Suppressor macrophage treated with lipopolysaccharide for 4 hours (primary cell): ENCODE measurements at places on chromosomes 2 and 18.

GRCh38 chr18:3263132-3263700 is 1.3 kb downstream of the MYL12B start:
- DNase-seq: no peak

DNA sequence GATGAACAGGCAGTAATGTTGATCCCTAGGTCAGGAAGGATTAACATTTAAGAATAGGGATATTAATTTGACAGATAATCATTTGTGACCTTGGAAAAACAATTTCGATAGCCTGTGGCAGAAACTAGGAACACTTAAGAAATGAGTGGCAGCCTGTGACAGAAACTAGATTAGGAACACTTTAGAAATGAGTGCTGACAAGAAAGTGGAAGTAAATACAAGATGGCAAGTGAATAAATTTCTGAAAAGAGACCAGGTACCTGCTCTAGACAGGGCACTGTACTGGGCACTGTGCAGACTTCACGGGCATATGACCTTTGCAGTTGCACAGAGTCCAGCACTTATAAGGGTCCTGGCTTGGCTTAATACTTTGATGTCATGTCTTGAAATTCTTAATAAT is 5.5 kb upstream of the HNRNPA3 start:
- DNase-seq: no peak

- no peak for DNase-seq
These were observed 502.2 kb upstream of the SETBP1 start for GRCh38 chr18:44178476-44178875.

- no peak for DNase-seq
These were observed 6.9 kb downstream of the ABCG5 start for GRCh38 chr2:43831543-43832294.

DNA sequence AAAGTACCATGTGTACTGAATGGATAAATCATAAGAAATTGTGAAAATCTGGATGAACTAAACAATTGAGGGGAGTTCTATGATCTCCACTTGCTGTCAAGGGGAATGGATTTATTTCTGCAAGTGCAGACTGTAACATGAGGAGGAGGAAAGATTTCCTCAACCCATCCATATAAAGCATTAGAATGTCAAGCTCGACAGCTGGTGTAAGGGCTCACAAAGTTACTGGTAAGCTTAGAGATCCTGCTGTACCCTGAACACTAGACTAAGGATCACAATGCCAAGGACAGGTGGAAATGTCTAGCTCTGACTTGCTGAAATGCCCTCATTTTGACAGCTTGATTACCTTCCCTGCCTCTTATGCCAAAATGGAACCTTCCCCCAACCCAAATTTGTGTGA is 125.3 kb downstream of the TCF4 start:
- no peak for DNase-seq

DNA sequence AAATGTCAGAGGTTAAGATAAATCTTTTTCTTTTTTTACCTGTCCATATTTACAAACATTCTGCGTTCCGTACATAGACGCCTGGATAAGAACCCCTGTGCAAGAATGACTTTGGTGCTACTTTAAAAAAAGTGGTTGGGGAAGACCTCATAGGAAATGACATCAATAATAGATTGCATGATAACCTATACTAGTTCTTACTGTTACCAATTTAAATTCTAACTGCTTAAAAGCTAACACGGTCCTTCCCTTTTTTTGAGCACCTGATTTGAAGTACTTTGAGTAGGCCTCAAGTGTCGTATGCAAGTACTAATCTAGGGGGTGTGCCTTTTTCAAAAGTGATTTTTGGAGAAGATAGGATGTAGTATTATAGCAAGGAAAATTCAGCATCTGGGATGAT is 2.1 kb downstream of the SLC39A10 start:
- peak; percentile 17 for DNase-seq

- DNase-seq: no peak
These were observed 105.2 kb downstream of the CCDC85A start for GRCh38 chr2:56288838-56289580.

- no peak for DNase-seq
These were observed 14.1 kb upstream of the INO80C start for GRCh38 chr18:35511833-35512232.

GRCh38 chr2:206832873-206833272 is 67.5 kb downstream of the FASTKD2 start:
- DNase-seq: peak; percentile 3

DNA sequence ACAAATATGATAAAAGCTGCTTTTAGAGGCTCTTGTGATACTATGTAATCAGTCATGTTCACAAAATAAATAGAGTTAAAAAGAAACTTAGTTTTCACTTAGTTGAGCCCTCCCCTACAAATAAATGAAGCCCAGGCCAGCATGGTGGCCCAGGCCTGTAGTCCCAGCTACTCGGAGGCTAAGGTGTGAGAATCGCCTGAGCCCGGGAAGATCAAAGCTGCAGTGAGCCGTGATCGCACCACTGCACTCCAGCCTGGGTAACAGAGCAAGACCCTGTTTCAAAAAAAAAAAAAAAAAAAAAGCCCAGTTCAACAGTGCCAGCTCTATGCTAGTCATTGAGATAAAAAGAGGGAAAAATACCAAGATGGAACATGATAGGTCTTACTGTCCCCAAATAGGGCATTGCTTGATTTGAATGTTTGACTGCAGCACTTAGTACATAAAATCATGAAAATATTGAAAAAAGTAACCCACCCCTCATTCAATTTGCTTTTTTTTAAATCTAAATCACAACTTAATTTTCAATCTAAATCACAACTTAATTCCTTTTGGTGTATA is 1.5 kb downstream of the ASNSD1 start:
- no peak for DNase-seq

GRCh38 chr2:180040146-180040925 is 33.2 kb upstream of the CWC22 start:
- DNase-seq: no peak

DNA sequence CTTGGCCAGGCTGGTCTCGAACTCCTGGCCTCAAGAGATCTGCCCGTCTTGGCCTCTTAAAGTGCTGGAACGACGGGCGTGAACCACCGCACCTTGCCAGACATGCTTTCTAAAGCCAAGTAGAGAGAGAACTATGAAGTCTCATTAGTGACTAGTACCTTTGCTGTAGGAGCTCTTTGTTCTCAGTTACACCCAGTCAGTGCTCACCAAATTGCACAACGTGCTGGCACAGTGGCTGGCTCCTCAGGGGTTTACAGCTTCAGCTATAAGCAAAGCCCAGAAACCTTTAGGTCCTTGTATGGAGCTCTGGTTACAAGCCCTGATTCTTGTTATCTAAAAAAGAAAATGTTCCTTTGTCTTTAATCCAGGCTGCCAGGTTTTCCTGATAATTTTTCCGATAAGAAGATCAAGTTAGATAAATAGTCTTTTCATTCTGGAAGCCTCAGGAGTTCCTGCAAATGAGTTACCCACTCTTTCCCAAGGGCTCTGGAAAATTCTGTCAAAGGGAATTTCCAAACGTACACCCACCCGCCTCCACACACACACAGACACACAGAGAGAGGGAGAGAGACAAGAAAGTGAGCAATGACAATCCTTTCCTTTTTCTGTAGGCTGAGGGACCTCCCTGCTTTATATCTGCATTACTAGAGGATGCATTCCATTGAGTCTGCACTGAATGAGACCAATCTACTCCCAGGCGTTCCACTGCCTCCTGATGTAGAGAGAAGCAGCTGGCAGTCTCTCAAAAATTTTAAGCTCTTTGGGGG is 100.2 kb upstream of the CSRNP3 start:
- DNase-seq: no peak

- no peak for DNase-seq
These were observed 358.8 kb downstream of the CMPK2 start for GRCh38 chr2:6506859-6507258.

DNA sequence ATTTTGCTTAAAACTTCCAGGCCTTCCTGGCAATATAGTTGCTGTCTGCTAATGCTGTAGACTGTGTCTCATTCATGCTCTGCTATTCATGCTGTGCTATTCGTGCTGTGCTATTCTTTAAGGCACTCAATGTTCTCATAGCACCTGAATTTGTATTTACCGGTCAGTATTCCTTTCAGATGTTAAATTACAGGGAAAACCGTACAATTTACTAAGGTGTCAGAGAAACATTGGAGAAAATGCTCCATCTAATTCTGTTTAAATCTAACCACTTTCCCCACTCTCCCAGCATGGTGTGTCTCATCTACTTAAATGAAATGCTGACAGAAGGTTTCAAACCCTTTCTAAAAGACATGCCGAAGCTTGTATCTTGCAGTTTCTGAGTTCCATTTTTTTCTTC is 25.0 kb downstream of the FAM171B start:
- DNase-seq: no peak

- DNase-seq: peak; percentile 77
These were observed 55.9 kb upstream of the EPAS1 start for GRCh38 chr2:46241344-46241743.

- no peak for DNase-seq
These were observed 1.7 kb downstream of the TMEM18 start for GRCh38 chr2:675460-675859.

DNA sequence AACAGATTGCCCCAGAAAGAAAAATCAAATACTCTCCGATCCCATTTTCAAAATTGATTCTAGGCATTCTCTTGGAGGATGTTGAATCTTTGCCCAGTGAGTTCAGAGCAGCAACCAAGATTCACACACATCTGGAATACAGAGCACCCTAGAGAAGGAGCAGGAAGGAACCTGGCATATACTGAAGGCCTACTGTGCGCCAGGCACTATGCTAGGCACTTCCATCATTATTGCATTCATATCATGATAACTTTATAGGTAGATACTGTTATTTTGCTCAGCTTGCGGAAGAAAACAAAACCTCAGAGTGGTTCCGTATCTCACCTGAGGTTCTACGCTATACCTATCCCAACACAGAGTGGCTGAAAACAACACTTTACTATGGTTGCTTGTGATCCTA is 160.3 kb upstream of the SERTAD2 start:
- no peak for DNase-seq

DNA sequence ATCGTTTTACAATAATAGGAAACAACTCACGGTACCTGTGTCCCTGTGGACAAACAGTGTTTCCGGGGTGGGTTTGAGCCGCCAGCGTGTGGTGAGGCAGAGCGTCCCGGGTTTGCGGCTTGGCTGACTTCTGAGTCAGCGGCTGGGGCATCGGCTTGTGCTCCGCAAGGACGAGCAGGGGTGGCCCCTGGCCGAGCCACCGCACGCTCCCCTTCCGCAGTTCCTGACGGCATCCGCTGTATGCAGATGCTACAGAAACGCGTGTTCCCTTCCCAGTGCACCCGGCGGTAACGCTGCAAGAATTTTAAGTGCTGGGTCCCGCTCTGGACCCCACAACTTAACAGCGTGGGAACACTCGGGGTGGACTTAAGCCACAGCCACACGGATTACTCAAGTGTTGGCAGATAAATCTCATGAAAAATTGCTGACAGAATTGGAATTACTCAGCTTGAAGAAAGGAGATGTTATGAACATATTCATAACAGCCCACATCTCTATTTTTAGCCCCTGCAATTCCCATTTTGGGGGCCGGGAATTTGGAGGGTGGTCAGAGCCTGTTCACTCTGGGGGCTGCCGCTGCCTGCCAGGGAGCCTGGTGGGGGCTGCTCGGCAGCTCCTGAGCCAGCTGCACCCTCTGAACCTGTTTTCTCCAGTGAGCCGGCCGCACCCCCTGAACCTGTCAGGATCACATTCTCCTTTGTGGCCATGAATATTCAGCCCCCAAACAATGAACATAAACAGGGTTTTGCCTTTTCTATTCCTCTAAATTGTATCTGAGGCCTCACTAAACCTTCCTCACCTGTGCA is 12.6 kb upstream of the KCNG2 start:
- no peak for DNase-seq

DNA sequence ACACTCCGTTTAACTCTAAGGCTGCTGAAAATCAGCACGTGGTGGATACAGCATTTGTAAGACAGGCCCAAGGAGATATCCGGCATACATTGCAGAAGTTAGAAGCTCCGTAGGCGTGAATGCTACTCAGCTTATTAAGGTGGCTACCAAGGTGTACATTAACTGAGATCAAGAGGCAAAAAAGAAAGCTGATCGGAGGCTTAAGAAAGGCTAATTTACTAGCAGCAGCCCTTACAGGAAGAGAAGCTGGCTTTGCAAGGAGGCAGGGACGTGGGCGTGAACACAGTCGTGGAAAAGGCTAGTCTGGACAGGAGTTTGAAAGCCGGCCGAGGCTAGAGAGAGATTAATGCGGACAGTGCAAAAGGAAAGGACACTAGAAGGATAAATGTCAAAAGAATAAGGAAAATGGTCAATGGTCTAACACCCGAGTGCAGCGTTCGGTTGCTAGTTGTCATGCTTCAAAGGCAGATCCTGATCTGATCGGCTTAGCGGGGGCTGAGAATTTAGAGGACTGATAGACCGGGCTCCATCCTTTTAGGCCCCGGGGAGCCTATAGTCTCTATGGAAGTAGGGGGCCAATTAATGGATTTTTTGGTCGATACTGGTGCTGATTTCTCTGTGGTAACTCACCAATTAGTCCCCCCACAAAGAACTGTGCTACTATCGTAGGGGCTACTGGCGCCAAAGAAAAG is 45.6 kb upstream of the SELENOI start:
- peak; percentile 32 for DNase-seq

GRCh38 chr18:12035481-12035880 is 54.2 kb downstream of the IMPA2 start:
- DNase-seq: no peak

DNA sequence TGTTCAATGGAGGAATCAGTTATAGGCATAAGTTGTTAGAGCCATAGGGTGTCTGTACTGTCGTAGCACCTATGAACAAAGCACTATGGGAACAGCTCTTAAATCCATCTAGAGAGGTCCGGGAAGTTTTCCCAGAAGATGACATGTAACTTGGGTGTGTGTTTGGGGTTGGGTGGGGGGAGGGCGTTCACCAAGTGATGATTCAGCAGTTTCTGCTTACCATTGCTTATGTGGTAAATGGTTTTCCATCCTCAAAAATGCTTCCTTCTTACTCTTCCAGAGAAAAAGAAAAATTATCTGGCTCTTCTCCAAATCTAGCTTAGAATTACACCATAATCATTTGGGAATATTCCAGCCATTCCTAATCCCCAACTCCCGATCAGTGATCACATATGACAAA is 361.1 kb upstream of the ZNF521 start:
- DNase-seq: no peak

DNA sequence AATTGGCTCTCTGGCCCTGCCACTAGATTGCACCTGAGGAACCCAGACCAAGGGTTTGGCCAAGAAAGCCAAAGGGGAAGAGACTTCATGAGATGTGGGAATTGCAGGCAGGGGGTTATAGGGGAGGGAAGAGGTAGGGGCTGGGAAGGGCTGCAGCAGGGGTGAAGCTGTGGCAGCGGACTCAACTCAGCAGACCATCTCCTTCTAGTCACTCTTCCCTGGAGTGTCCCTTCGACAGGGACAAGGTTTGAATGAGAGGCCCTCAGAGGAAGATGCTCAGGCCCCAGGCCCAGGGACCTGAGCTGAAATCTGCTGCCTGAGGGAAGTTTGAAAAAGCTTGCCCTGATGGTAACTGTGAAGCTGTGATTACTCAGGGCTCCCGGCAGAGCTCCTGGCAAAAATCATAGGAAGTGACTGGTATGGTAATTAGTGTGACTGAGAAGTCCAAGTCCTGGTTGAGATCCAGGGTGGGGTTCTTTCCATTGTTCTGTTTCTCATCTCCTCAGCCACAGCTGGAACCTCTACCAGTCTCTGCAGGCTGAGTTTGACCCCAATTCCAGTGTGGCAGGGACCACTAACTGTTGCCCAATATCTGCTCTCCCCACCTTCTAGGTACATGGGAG is 300.9 kb downstream of the CYP26B1 start:
- DNase-seq: no peak

GRCh38 chr2:108575132-108575966 is 41.1 kb downstream of the LIMS1 start:
- DNase-seq: no peak
